ENCODE measurements at places on chromosomes 4 and X.

GRCh38 chrX:66638591-66639500 is at the start of gene EDA2R:
Gene EDA2R (minus strand): TSS chrX:66639078. CDS start chrX:66616020, 23,058 bp downstream.
- DNase-seq: peak; percentile 67

GRCh38 chr4:121096629-121097028 is 24.3 kb upstream of the NDNF start:
- peak; percentile 37 for DNase-seq

DNA sequence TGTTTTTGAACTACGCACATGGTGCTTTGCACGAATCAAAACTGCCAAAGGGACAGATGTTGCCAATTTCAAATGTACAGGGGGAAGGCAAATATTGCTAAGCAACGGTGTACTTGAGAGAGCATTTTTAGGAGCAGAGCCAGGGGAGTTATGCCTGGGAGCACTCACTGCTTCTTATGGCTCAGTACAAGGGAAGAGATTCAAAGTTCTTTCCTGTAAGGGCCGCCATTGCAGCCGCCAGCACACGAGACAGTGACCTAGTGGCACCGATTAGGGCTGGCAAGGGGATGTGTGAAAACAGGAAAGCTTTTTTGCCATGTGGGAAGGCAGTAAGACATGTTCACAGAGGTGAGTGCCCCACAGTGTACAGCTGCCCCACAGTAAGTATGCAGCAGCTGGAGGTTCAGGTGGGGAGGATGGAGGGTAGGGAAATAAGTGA is 133.8 kb downstream of the AFF1 start:
- DNase-seq: no peak

DNA sequence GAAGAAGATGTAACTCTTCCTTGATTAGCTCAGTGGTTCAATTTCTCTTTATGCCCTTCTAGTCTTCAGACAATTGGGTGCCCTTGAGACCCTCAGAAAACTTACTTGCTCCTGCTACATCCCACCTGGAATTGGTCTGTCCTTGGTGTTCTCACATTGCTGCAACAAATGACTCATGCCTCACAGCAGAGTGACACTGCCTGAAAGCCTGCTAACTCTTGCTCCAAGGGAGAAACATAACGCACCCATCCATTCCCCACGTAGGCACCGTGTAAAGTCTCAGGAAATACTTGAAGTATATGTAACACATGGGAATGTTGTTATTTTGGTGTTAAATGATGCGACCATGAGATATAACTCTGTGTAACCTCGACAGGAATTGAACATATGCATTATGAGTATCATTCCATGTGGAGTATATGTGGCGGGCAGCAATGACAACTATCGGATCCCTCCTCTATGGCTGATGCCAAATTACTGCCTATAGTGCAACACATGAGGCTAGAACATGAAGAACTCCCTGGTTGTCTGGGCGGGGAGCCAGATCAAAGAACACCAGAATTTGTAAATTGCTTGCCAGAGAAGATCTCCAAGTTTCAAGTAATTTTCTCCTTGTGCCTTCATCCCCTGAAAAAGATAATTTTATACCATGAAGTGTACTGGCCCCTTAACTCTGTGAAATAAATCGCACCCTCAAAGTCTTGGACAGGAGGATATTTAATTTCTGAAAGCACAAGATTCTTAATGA is 231.3 kb upstream of the STK26 start:
- DNase-seq: no peak

GRCh38 chr4:85812776-85813175 is 337.8 kb downstream of the ARHGAP24 start:
- no peak for DNase-seq

DNA sequence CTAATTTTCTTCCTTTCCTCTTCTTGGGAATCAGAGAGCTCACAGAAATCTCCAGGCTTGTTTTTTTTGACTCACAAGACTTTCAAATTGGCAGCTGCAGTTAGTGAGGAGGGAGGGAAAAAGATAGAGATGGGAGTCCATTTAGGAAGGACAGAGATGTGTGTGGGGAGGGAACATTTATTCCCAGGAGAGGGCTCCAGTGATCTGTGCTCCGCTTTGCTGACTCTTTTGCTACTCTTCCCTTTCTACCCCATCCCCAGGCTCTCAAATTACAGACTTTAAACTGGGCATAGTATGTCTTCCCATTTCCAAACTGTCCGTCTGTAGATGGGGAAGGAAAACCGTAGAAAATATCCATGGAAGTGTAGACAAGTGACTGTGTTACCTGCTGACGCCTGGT is 39.1 kb upstream of the UCP1 start:
- DNase-seq: no peak

DNA sequence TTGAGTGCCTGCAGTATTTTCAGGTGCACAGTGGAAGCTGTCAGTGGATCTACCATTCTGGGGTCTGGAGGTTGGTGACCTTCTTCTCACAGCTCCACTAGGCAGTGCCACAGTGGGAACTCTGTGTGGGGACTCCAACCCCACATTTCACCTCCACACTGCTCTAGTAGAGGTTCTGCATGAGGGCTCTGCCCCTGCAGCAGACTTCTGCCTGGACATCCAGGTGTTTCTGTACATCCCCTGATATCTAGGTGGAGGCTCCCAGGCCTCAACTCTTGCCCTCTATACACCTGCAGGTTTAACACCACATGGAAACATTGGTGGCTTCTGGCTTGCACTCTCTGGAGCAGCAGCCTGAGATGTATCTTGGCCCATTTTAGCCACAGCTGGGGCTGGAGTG is 17.0 kb upstream of the NELFA start:
- DNase-seq: no peak

- no peak for DNase-seq
Observed at GRCh38 chrX:87392369-87392768, 125.2 kb upstream of the KLHL4 start.

DNA sequence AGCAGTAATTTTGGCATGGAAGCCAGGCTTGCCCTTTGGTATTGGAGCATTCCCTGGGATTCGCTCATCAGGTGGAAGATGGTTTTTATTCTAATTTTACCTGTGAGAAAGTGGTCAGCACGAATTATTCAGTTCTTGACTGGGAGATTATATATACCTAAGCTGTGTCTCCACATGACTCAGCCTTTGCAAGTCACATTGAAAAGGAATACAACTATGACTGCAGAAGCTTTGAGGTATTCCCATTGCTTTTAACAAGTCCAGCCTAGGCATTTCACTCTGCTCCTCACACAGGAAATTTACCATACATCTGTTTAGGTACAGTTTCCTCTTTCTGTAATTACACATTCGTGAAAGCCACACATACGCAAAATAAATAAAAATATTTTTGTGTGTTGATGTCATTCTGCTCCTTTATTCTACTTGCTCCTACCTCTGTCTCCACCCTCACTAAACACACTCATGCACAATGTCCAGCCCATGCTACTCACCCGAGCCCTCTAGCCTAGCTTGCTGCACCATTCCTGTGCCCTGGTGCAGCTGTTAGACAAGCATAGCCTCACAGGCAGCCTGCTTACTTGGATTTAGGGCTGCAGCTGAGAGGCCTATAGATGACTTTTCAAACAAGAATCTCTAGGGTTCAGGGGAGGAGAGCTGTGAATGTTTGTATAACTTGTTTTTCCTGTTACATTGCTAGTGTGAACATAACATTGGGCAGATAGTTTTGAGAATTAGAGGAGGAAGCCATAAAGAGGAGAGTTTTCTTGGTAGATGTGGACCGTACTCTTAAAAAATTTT is 504.4 kb upstream of the FAT1 start:
- DNase-seq: no peak

DNA sequence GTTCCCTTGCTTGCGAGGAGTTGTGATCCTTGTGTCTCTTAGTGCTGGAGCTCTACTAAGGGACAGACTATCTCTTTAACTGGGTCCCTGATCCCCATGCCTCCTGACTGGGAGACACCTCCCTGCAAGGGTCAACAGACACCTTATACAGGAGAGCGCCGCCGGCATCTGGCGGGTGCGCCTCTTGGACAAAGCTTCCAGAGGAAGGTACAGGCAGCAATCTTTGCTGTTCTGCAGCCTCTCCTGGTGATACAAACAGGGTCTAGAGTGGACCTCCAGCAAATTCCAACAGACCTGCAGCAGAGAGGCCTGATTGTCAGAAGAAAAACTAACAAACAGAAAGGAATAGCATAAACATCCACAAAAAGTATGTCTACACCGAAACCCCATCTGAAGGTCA is 115.6 kb upstream of the ITM2A start:
- DNase-seq: no peak

DNA sequence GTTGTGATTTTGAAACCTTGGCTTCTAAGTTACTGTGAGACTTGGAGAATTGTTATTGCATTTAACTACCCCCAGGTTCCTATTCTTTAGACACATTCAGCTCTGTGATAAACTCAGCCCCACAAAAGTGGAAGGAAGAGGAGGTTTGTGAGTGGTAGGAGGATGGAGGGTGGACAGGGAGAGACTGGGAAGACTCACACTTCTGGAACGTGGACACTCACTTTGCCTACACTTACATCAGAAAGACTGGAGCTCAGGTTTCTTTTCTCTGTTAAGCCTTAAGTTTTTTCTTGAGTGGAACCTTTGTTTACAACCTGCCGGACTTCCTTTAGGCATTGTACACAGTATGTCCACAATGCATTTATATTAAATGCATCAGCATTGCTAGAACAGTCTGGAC is 99.0 kb downstream of the AREG start:
- no peak for DNase-seq

GRCh38 chr4:54840992-54841768 is 183.4 kb downstream of the KIT start:
- DNase-seq: no peak

- peak; percentile 7 for DNase-seq
Observed at GRCh38 chr4:127783026-127783769, 1.1 kb downstream of the HSPA4L start.

DNA sequence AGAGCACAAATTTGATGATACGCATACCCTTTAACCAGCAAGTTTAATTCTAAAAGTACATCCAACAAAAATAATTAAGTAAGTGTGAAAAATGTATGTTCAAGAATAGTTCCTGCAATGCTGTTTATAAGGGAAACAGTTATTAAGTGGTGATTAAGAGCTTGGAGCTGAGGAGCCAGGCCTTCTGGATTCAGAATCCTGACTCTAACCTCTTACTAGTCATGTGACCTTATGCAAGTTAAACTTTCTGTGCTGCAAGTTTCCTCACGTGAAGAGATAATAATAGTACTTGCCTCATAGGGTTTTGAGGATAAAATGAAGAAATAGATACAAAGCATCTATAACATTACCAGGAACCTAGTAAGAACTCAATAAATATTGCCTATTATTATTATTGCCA is 77.7 kb downstream of the FAM13A start:
- no peak for DNase-seq

DNA sequence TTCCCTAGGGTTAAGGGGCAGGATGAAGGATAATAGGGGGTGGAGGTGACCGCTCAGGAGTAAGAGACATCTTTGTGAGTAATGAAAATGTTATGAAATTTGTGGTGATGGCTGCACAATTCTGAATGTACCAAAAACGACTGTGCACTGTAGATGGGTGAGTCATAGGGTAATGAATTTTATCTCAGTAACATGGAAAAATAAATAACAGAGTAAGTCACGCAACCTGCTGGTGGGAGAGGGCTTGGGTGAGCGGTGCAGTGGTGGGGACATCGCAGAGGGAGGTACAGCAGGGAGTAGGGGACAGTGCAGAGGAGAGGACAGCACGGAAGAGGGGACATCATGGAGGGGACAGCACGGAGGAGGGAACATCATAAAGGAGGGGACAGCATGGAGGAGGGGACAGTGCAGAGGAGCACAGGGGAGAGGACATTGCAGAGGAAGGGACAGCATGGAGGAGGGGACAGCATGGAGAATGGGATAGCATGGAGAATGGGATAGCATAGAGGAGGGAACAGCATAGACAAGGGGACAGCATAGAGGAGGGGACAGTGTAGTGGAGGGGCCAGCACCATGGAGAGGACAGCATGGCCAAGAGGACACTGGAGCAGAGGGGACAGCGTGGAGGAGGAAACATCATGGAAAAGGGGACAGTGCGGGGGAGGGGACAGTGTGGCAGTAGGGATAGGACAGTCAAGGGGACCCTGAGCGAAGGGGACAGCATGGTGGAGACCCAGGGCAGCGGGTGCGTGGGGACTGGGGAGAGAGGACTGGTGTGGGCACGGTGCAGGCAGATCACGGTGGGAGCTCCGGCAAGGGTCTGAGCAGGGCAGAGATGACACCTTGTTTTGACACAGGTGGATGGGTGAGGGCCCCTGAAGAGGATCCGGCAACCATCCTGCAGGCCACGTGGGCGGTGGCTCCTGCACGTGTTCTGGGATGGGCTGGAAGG is 68.5 kb upstream of the MXD4 start:
- DNase-seq: peak; percentile 80

GRCh38 chr4:82791179-82791578 is 7.4 kb downstream of the SCD5 start:
- no peak for DNase-seq

GRCh38 chrX:40418813-40419195 is 162.0 kb upstream of the ATP6AP2 start:
- no peak for DNase-seq

GRCh38 chr4:8737601-8738279 is 133.9 kb downstream of the HMX1 start:
- no peak for DNase-seq

DNA sequence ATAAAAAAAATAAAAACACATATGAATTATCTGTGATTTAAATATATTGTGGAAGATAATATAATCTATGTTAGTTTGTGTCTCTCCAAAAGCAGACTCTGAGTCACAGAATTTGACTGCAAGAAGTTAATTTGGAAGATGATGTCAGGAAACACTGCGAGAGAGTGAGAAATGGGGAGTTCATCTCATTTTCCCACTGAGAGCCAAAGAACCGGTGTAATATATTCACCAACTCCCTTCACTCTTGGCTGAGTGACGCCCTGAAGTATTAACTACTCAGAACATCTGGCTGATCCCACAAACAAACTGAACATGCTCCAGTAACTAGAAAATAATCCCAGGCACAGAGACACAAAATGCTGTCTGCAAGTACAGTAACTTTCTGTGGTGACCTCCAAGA is 345.8 kb upstream of the SPANXN1 start:
- DNase-seq: no peak

DNA sequence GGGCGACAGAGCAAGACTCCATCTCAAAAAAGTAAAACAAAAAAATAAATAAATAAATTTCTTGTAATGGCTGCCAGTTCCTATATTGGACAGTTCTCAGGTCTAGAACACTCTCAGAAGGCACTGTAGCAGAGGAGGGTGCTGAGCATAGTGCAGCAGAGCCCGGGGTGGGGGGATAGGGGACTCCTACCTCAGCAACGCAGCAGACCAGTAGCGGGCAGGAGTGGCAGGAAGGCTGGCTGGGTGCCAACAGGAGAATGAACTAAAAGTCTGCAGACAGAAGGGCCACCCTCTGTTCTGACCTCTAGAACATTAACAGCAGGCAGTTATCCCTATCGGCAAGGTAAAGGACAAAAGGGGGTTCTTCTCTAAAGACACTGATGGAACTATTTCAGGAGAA is 20.2 kb downstream of the PDK3 start:
- DNase-seq: no peak
